Lung (tissue), 17 donors: ENCODE measurements at places on chromosomes 4 and X. TPM values are rescaled to one million over a fixed set of nuclear protein-coding genes. Genes with fewer than 3 reads are reported as not detected.

GYPA gene
- polyA plus RNA-seq, result not detected

CCNG2 gene
- polyA plus RNA-seq, result 25.4 TPM

GRCh38 chr4:12399781-12400180, 971.1 kb upstream of the HS3ST1 start:
- no peaks in the 10 kb centered on the region for H3K4me1 ChIP-seq
- no peaks in the 10 kb centered on the region for H3K27me3 ChIP-seq
- H3K36me3 ChIP-seq, result no peaks in the 10 kb centered on the region
- no peak for DNase-seq
- H3K4me3 ChIP-seq, result no peak overlapping the region

DNA sequence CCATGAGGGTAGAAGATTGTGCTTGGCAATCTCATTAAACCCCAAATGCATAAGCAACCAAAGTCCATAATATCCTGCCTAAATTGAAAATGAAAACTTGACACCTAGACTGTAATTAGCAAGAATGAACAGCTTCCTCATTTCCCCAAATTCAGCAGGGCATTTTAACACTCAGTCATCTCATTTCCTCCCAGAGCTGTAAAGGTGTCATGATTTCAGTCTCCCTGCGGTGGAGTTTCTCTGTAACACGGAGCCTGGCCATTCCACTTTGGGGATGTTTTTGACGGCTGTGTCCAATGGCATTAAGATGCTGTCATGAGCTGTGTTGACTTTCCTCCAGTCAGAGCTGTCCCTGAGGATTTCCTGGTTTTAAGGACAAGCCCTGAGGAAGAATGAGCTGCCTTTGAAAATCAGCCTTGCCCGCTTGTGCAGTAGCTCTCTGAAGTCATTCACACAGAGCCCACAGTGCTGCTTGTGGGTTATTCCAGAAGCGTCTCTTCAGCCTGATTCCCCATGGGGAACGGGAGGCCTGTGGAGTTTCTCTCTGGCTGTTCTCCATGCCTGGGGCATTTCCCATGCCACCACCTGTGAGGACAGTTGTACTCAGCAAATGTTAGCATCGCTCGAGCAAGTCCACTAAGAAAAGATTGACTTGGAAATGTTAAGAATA, 187.0 kb downstream of the MID1 start:
- no peaks in the 10 kb centered on the region for H3K27me3 ChIP-seq
- no peak overlapping the region for H3K27ac ChIP-seq
- no peaks in the 10 kb centered on the region for H3K36me3 ChIP-seq
- H3K4me1 ChIP-seq, result no peaks in the 10 kb centered on the region

- peak overlapping the region; percentile 31 for H3K4me3 ChIP-seq
- no peak overlapping the region for H3K27ac ChIP-seq
- peaks cover 27% of the 10 kb centered on the region for H3K4me1 ChIP-seq
- H3K36me3 ChIP-seq, result no peaks in the 10 kb centered on the region
These were observed 1.7 kb downstream of the SH3D19 start for GRCh38 chr4:151323667-151324066.

GRCh38 chr4:37685161-37685822, 884 bp downstream of the RELL1 start:
- peaks cover 14% of the 10 kb centered on the region for H3K4me1 ChIP-seq
- peak overlapping the region; percentile 99 for H3K27ac ChIP-seq
- peak; percentile 82 for DNase-seq
- no peaks in the 10 kb centered on the region for H3K27me3 ChIP-seq
- H3K36me3 ChIP-seq, result no peaks in the 10 kb centered on the region

DNA sequence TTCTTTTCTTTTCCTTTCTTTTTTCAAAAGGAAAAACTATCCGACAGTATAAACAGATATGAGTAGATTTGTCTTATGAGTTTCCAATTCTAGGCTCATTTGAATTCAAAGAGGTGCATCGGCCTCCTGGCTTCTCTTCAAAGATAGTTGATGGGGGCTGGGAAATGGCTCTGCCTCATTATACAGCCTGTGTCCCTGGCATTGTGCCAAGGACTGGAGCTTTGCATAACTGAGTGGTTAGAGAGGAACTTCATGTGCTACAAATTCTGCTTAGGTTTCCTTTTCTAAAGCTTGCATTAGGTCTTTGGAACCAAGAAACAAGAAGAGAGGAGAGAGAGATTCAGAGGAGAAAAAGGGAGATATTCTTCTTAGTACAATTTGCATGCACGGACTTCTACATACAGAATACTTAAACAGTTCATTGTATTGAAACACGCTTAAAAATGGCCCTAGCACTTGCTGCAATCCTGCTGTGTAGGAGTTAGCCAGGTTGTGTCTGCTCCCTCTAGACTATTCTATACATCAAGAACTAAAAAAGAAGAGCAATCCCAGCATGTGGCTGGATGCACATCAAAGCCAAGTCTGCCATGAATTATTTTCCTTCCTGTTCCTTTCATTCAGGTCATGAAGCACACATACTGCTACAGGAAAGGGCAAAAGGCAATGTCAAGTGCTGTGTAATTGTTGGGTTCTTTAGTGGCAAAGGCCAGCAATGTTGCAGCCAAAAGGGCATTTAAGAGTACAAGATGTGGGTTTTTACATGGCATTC, 70.9 kb downstream of the INTS12 start:
- peak overlapping the region; percentile 1 for H3K27ac ChIP-seq
- peak; percentile 96 for DNase-seq
- no peaks in the 10 kb centered on the region for H3K36me3 ChIP-seq
- H3K27me3 ChIP-seq, result no peaks in the 10 kb centered on the region
- no peak overlapping the region for H3K4me3 ChIP-seq

DNA sequence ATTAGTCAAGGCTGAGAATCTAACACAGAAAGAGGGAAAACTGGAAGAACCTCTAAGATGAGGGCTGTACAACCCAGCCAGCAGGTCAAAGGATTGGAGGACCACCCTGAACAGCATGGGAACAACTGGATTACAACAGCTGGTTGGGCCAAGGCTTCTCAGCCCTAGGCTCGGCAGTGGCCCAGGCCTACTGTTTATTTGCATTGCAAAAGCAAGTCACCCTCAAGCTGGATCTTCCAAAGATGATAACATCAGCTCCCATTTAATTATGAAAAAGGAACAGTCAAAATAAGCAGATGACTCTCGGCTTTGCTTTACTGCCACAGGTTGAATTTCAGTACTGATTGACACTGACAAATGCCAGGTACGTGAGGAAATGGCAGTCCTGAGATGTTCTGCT, 61.8 kb downstream of the GPC3 start:
- H3K27ac ChIP-seq, result no peak overlapping the region
- H3K27me3 ChIP-seq, result no peaks in the 10 kb centered on the region
- DNase-seq, result no peak

DNA sequence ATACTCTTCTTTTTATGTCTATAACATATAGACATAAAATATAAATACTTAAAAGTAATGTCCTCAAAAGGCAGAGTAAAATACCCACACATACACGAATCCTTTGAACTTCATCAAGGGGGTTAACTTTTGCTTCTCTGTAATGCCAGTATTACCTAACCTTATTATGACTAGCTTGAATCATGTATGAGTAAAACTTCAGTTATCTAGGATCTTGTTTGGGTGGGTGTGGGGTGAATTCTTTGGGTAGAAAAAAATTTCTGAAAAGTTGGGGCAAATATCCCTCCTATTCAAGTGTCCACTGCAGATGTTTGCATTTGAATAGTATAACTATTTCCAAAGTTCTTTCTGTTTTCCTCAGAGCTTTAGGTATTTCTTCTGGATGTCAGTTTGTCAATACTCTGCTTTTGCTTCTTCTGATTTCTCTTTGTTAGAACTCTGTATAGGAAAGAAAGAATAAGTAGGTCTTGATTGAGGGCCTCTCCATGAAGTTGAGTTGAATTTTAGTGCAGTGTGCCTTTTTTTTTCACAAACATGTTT, 173.8 kb downstream of the ADGRL3 start:
- H3K4me3 ChIP-seq, result no peak overlapping the region
- no peaks in the 10 kb centered on the region for H3K4me1 ChIP-seq
- DNase-seq, result no peak
- H3K27me3 ChIP-seq, result no peaks in the 10 kb centered on the region
- H3K27ac ChIP-seq, result no peak overlapping the region
- H3K36me3 ChIP-seq, result no peaks in the 10 kb centered on the region

DNA sequence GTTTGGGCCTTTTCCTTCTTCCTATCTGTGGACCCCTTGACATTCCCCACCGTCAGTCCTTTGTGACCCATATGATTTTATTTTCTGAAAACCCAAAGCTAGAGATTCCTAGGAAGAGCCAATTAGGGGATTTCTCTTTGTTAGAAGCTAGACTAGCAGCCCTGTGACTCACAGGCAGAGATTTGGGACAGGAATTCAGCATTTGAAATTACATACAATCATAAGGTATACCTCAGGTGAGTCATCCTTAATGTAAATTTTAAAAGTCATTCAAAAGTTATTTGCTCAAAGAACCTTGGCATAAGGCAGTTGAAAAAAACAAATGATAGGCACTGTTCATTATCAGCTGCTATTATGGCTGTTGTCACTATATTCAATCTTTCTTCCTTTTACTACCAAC, 40.6 kb downstream of the USP26 start:
- no peak overlapping the region for H3K27ac ChIP-seq
- no peak overlapping the region for H3K4me3 ChIP-seq
- peaks cover 11% of the 10 kb centered on the region for H3K27me3 ChIP-seq
- no peaks in the 10 kb centered on the region for H3K4me1 ChIP-seq
